ENCODE measurements at places on chromosomes 11 and 22. TPM values are rescaled to one million over a fixed set of nuclear protein-coding genes. Genes with fewer than 3 reads are reported as not detected.

DNA sequence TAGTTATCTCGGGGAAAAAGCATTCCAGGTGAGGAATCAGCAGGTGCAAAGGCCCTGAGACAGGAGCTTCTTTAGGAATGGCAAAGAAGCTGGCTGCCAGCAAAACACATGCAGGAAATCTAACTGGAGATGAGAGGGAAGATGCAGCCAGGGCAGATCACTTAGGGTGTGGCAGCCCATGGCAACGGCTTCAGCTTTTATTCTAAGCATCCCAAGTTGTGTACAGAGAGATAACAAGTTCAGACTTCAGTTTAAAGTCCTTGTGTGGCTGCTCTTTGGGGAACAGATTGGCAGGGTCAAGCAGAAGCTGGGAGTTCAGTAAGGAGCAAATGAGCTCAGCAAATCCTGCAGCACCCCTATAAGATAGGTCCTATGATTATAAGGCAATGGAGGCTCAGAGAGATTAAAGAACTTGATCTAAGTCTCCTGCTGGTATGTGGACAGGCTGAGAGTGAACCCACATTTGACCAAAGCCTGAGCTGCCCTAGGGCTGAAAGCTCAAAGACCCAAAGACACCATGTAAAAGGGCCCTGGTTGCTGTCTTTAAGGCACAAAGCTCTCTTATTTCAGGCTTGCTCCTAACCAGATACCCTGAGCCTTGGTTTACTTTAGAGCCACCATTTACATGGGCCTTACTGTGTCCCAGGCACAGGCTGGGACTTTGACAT lies 466.8 kb downstream of the SOX6 start:
- peaks cover 3% of the 10 kb centered on the region for H3K4me1 ChIP-seq
- H3K27ac ChIP-seq: no peak overlapping the region
- no peaks in the 10 kb centered on the region for H3K27me3 ChIP-seq
- DNase-seq: no peak

DNA sequence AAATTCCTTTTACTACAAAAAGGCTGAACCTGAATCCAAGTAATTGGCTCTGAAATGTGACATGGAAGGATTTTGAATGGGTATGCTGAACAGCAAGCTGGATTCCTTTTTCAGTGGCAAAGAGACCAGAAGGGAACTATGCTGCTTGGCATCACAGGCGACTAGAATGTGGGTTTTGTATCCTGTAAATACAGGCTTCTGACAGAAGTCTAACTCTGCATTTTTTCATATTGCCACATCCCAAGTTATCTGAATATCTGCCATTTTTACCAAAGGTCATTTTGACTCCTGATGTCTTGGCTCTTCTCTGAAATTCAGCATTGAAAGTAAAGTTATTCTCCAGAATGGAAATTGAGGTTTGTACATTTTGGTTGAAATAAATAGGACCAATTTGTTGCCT lies 145.7 kb downstream of the ARHGAP42 start:
- no peak overlapping the region for H3K4me3 ChIP-seq
- no peak for DNase-seq
- H3K36me3 ChIP-seq: no peaks in the 10 kb centered on the region
- H3K27me3 ChIP-seq: no peaks in the 10 kb centered on the region
- H3K4me1 ChIP-seq: no peaks in the 10 kb centered on the region

The HEPHL1 gene
- not detected for total RNA-seq

GRCh38 chr22:40332319-40332781 lies 13.9 kb upstream of the ADSL start:
- no peaks in the 10 kb centered on the region for H3K4me1 ChIP-seq
- H3K27me3 ChIP-seq: no peaks in the 10 kb centered on the region
- no peak overlapping the region for H3K4me3 ChIP-seq
- no peak overlapping the region for H3K27ac ChIP-seq
- H3K36me3 ChIP-seq: peaks cover 3% of the 10 kb centered on the region
- no peak for DNase-seq

The SLC5A4 gene
- 2.0 TPM for total RNA-seq

DNA sequence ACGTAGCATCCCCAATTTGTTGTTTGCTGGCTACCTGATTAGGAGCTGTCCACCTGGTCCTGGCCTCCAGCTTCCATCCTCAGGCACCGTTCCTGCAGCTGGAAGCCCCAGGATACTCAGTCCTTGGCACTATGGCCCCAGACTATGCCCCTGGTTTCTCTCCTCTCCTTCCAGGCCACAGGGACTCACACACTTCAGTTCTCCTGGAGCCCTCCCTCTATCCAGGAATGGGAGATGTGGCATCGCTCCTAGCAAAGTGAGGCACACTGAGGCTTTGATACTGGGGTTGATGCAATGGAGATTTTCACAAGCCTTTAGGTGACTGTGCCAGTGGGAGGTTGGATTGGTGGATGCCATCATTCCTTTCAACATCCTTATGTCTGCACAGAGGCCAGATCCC lies 142.8 kb upstream of the B3GAT1 start:
- H3K36me3 ChIP-seq: no peaks in the 10 kb centered on the region
- no peaks in the 10 kb centered on the region for H3K27me3 ChIP-seq
- H3K27ac ChIP-seq: no peak overlapping the region
- DNase-seq: peak; percentile 1
- H3K4me1 ChIP-seq: no peaks in the 10 kb centered on the region
- no peak overlapping the region for H3K4me3 ChIP-seq

GRCh38 chr11:104104664-104105063 lies 59.3 kb downstream of the PDGFD start:
- no peaks in the 10 kb centered on the region for H3K36me3 ChIP-seq
- H3K27ac ChIP-seq: no peak overlapping the region
- no peak overlapping the region for H3K4me3 ChIP-seq
- no peak for DNase-seq
- H3K27me3 ChIP-seq: no peaks in the 10 kb centered on the region
- no peaks in the 10 kb centered on the region for H3K4me1 ChIP-seq

The GRIA4 gene
- not detected for total RNA-seq

DNA sequence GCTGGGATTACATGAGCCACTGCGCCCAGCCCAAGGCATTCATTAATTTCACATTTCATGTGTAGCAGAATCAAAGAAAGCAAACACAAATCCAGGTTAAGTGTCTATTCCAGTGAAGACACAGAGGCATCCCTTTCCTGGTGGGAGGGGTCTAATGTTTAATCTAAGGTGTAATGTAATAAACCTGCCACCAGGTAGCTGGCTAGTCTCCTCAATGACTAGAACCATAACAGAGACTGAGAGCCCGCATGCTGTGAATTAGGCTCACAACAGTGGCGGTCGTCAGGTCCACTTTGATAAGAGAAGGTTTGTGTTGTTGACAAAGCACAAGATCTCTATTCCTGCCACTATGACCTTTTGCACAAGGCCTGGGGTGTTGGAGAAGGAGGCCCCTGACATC lies 64.2 kb upstream of the ADA2 start:
- H3K4me3 ChIP-seq: no peak overlapping the region
- DNase-seq: no peak
- H3K27me3 ChIP-seq: no peaks in the 10 kb centered on the region
- H3K27ac ChIP-seq: no peak overlapping the region

DNA sequence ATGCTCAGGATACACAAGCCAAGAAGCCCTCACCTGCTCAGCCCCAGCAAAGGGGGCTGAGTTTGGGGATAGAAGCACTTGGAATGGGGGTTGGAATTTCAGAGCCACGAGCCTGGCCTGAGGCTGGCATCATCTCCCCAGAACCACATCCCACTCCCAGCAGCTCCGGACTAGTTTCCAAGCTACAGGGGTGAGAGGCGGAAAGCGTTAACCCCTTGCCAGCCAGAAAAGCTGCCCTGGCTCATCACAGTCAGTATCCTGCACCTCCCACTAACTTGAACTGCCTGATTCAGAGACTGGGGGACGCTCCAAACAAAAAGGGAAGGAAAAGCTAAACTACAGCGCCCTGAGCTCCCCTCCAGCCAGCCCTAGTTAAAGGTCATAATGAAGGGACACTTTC lies 19.0 kb upstream of the CHST1 start:
- H3K36me3 ChIP-seq: no peaks in the 10 kb centered on the region
- no peak overlapping the region for H3K27ac ChIP-seq
- H3K27me3 ChIP-seq: no peaks in the 10 kb centered on the region
- DNase-seq: no peak
- H3K4me3 ChIP-seq: no peak overlapping the region

The C11orf97 gene
- not detected for total RNA-seq

DNA sequence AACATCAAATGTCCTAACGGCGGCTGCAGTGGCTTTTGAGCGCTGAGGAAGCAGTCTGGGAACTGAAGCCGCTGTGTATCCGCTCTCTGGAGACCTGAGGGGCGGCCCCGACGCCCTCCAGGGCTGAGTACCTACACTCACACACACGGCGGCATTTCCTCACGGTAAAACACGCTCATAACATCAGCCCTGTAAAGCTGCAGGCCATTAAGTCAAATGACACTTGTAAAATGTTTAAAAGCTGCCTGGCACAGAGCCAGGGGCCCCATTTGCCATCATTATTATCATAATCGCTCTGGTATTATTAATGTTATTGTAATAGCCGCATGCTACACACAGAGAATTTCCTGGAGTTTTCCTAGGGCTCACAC lies 5.1 kb downstream of the CARS1 start:
- DNase-seq: no peak
- no peaks in the 10 kb centered on the region for H3K36me3 ChIP-seq
- no peak overlapping the region for H3K4me3 ChIP-seq
- H3K27me3 ChIP-seq: no peaks in the 10 kb centered on the region
- no peak overlapping the region for H3K27ac ChIP-seq

The SGSM1 gene
- total RNA-seq: 4.7 TPM

The CARD18 gene
- not detected for total RNA-seq

The TRIM49 gene
- not detected for total RNA-seq

- peaks cover 2% of the 10 kb centered on the region for H3K4me1 ChIP-seq
- H3K27ac ChIP-seq: no peak overlapping the region
- no peaks in the 10 kb centered on the region for H3K27me3 ChIP-seq
- DNase-seq: no peak
Observed at GRCh38 chr11:72856065-72856464, 41.9 kb downstream of the ATG16L2 start.

DNA sequence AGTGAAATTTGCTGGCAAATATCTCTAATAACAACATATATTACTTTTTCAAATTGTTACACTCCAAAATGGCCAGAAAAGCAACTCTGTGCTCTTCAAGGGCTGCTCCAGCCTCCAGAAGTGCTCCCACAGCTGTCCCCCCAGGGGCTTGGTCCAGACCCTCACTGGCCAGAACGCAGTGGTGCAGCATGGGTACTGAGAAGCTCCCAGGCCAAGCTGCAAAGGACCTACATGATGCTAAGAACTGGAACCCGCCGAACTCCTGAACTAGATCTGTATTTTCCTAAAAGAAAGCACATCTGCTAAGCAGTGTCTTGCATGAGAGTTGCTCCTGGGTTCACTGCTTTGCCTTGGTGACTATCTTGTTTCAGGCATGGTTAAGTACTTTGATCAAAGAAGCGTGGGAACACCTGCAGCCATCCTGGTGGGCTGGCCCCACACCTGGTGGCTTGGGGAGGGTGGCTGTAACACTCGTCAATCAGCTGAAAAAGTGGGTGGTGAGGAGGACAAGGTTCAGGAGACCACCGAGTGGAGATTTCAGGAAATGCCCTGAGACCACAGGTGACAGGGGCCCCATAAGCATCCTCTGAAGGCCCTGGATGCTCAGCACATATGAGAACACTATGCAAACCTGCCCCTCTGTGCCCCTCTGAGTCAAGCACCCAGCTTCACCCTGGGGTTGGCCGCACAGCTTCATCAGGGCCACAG lies 72.7 kb upstream of the PITPNB start:
- no peak for DNase-seq
- no peak overlapping the region for H3K27ac ChIP-seq
- H3K27me3 ChIP-seq: no peaks in the 10 kb centered on the region
- no peaks in the 10 kb centered on the region for H3K4me1 ChIP-seq

DNA sequence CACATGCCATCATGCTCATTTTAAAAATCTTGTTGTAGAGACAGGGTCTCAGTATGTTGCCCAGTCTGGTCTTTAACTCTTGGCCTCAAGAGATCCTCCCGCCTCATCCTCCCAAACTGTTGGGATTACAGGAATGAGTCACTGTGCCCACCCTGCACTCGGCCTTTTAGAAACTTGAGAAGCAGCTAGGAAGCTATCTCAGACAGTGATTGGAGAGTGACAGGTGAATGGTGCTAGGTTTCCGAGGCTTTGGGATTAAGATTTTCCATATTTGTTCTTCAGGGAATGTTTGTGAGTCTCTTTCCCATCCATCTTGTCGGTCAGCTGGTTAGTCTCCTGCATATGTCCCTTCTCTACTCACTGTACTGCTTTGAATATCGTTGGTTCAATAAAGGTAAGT lies 10.5 kb downstream of the EI24 start:
- no peak overlapping the region for H3K27ac ChIP-seq
- peaks cover 60% of the 10 kb centered on the region for H3K36me3 ChIP-seq
- H3K27me3 ChIP-seq: no peaks in the 10 kb centered on the region

The GCAT gene
- total RNA-seq: 8.9 TPM

The KCNJ1 gene
- 175 TPM for total RNA-seq

DNA sequence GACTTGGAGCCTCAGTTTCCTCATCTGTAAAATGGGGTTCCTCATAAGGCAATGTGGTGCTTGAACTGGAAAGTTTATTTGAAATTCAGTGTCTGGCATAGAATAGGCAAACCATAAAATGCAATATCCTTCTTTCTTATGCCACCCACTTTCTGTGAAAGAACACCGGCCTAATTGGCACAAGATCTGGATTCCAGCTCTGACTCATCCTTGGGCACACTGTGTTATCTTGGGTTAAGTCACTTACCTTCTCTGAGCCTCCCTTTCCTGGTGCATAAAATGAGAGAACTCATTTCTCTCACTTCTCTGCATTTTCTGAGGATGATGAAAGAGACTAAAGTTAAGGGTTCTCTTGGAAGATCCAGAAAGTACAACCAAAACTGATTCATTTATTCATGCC lies 5.1 kb downstream of the INSC start:
- H3K4me1 ChIP-seq: no peaks in the 10 kb centered on the region
- H3K4me3 ChIP-seq: no peak overlapping the region
- H3K27ac ChIP-seq: no peak overlapping the region
- no peak for DNase-seq
- H3K36me3 ChIP-seq: no peaks in the 10 kb centered on the region
- no peaks in the 10 kb centered on the region for H3K27me3 ChIP-seq

DNA sequence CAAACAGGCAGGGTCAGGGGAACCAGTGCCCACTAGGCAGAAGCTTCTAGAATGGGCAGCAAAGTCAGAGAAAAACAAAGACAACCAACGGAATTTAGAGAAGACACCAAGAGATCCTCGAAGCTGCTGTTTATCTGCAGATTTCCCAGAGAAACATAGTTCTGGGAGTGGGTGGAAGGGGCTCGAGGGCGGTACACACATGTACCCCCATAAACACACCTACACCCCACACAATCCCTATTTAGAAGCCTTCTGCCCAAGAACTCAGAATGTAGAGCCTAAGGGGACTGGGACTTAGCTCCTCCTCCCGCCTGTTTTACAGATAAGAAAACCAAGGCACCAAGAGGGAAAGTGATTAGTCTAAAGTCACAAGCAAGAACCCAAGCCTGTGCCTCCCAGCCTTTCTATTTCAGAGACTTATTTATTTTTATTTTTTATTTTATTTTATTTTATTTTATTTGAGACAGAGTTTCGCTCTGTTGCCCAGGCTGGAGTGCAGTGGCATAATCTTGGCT lies 6.4 kb downstream of the NPTXR start:
- H3K4me3 ChIP-seq: no peak overlapping the region
- H3K27me3 ChIP-seq: no peaks in the 10 kb centered on the region
- peak; percentile 15 for DNase-seq
- no peaks in the 10 kb centered on the region for H3K36me3 ChIP-seq
- no peaks in the 10 kb centered on the region for H3K4me1 ChIP-seq

The PATE4 gene
- total RNA-seq: not detected
